ENCODE measurements at places on chromosomes 16 and 17.

DNA sequence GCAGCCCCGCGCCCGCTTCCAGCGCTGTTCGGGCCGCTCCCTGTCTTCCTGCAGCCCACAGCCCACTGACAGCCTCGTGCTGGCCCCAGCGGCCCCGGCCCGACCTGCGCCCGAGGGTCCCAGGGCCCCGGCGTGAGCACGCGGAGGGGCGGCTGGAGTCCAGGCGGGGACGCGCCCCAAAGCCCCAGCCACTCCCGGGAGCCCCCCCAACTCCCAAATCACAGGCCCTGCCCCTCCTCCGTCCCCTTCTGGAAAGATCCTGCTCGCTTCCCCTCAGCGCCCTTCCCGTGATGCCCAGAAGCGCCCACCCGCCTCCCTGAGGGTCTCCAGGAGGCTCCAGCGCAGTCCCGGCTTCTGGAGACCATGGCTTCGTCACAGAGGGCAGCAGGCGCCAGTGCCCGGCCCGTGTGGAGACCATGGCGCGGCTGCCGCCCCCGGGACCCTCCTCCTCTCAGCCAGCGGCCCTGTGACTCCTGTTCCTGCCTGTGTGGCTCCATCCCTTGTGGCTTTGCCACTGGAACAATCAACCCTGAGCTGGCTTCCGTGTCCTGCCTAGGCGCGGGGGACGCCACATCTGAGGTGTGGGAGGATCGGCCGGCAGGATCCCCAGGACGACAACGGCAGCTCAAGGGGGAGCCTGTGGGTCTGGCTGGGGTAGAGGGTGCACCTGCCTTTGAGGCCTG is 3.9 kb downstream of the UTS2R start:
- no peak for DNase-seq

- no peak for DNase-seq
Measured at GRCh38 chr16:87323727-87324410, 6.7 kb upstream of the C16orf95 start.

DNA sequence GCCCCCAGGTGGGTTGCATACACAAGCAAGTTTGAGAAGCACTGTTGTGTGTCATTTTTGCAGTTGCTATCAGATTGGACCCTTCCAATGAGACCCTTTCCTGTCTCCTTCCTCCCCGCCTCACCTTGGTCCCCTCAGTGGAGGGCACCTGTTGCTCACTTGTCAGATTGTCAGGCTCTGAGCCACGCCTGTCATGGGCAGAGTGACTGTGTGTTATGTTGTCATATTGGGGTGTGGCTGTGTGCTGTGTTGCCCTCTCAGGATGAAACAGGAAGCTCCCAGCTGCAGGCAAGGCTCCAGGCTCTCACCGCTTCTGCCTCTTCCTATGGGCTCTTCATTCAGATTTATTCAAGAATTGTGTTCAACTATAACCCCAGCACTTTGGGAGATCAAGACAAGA is 302.9 kb downstream of the CPPED1 start:
- no peak for DNase-seq

DNA sequence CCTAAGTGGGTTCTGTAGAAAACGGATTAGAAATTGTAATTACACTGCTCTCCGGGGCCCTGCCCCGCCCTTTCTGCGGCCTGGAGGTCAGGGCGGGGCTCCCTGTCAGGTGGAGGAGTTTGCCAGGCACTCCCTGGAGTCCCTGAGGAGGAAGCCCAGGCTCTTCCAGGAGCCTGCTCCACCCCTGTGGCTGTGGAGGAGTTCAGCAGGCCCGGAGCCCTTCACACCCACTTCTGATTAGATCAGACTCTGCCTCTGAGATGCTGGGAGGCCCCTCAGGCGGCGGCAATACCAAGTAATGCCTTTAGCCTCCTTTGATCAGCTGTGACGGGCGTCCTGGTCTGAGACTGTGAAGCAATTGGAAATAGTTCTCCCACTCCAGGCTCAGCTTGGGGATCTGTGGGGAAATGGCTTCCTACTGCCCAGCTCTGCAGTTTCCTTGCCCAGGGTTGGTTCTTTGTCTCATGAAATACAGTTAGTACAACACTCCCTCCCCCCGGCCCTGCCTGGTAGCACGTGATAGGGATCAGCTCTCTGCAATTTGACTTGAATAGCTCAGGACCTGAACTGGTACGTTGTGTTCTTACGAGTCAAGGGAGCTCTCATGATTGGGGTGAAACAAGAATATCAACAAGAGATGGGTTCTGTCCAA is 22.3 kb downstream of the BAIAP2 start:
- peak; percentile 70 for DNase-seq

GRCh38 chr17:43171586-43172487 is 823 bp downstream of the NBR1 start:
- peak; percentile 50 for DNase-seq

GRCh38 chr17:65025297-65025696 is 31.2 kb downstream of the GNA13 start:
- DNase-seq: no peak

DNA sequence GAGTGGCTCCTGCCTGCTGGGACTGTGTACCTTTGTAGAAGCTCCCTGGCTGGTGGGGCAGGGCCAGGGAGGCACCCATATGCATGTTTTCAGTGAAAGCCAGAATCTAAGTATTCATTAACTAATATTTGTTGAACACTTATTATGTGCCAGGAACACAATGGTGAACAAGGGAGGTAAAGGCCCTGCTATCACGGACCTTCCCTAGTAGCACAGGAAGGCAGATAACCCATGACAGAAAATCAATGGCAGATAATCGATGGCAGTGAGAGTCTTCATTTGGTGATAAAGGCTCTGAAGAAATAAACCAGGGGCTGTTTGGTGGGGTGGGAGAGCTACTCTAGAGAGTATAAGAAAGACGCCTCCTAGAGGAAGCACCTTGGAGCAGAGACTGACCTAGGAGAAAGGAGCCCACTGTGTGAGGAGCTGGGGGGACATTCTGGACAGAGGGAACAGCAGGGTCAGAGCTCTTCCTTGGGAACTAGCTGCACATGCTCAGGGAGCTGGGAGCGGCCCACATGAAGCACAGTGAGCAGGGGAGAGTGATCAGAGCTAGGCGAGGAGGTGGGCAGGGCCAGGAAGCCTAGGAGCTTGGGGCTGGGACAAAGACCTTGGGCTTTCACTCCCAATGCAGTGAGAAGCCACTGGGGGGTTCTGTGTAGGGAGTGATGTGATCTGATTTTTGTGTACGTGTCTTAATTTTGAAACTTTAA is 78.5 kb downstream of the SPECC1 start:
- DNase-seq: no peak

GRCh38 chr16:71676236-71676635 is 48.3 kb downstream of the PHLPP2 start:
- no peak for DNase-seq

DNA sequence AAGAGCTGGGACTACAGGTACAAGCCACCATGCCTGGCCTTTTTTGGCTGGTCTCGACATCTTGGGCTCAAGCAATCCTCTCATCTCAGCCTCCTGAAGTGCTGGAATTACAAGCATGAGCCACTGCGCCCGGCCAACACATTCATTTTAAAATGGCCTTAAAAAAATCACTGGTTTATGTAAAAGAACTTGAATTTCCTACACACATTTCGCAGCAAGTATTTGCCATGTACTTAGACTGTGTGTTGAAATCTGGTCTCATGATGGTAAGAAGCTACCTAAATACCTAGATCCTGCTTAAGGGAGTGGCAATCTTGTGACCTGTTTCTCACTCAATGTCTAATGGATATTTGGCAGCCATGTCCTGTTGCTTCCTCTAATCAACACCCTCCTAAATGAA is 8.5 kb upstream of the CYTH1 start:
- peak; percentile 28 for DNase-seq

DNA sequence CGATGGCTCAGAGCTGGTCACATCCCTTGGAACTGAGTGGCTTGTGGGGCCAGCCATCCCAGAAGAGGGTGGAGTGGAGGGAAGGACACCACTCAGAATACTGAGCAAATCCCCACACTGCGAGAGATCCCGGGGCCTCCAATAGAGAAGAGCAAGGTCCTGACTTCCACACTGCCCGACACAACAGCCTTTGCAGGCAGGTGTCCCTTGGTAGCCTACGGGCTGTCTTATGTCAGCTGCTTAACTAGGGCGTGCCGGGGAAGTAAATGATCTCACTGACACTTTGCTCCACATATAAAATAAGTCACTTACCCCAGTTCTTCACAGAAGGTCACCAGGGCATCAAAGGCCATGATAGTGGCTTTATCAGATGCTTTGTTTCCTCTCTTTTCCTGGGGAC is 16.1 kb downstream of the RECQL5 start:
- DNase-seq: no peak

- DNase-seq: no peak
Measured at GRCh38 chr17:46874906-46875305, 23.5 kb downstream of the WNT9B start.

- DNase-seq: no peak
Measured at GRCh38 chr16:80403894-80404293, 136.9 kb upstream of the DYNLRB2 start.

DNA sequence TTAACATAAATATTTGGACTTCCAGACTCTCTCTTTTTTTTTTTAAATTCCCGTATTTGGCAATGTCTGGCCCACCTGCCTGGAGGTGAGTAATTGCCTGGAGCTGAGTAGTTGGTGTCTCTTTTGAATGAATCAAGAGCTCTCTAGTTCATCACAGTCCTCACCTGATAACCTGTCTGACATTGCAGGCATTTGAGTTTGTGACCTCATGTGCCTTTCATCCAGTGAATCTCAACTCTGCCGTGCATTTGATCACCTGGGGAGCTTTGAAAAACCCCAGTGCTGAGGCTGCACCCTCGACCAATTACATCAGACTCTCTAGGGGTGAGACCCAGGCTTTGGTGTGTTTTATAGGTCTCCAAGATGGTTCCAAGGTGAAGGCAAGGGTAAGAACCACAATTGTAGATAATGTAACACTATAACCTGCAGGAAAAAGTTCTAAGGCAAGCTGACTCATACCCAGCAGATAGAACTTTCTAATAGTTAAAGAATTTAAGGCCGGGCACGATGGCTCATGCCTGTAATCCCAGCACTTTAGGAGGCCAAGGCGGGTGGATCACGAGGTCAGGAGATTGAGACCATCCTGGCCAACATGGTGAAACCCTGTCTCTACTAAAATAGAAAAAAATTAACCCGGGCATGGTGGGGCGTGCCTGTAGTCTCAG is 24.5 kb upstream of the HS3ST2 start:
- DNase-seq: no peak

- no peak for DNase-seq
Measured at GRCh38 chr16:81492311-81492761, 47.7 kb downstream of the CMIP start.
